ENCODE measurements at places on chromosomes 6 and 20.

DNA sequence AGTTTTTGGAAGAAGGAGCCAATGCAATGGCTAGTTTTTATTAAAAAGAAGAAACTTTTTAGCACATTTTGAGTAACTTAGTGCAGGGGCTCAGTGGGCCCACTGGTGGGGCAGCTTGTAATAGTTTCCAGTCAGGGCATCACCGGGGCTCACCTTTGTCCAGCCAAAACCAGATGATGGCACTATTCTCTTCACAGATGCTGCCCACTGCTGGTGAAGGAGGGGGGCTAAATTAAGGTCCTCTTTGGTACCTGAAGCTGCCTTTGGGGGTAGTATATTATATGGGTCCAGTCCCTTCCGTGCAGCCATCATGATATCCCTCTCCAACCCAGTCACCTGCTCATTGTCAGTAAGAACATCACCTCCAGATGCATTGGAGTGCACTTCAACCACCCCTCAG, 182.9 kb downstream of the PDE7B start:
- no peak for DNase-seq

- peak; percentile 63 for DNase-seq
Measured at GRCh38 chr6:45812922-45813321, 202.7 kb downstream of the CLIC5 start.

GRCh38 chr20:38673725-38674091, 50.6 kb upstream of the SLC32A1 start:
- peak; percentile 13 for DNase-seq

GRCh38 chr6:99514089-99514488, 1.1 kb downstream of the USP45 start:
- peak; percentile 33 for DNase-seq

DNA sequence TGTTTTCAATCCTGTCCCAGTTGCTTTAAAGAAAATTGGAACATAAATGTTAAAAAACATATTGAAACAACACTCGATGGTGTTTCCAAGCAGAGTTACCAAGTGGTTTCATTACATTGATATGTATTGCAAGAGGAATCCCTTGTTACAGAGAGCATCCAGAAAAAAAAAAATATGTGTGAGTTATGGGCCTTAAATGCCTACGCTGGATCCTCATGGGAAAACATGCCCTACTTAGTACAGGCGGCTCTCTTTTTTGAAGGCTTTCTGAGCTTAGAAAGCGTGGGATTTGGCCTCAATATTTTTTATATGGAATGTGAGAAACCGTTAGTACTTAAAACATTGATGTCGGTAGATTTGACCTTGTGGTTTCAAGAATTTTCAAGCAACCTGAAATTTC, 26.1 kb downstream of the BTBD3 start:
- DNase-seq: no peak

DNA sequence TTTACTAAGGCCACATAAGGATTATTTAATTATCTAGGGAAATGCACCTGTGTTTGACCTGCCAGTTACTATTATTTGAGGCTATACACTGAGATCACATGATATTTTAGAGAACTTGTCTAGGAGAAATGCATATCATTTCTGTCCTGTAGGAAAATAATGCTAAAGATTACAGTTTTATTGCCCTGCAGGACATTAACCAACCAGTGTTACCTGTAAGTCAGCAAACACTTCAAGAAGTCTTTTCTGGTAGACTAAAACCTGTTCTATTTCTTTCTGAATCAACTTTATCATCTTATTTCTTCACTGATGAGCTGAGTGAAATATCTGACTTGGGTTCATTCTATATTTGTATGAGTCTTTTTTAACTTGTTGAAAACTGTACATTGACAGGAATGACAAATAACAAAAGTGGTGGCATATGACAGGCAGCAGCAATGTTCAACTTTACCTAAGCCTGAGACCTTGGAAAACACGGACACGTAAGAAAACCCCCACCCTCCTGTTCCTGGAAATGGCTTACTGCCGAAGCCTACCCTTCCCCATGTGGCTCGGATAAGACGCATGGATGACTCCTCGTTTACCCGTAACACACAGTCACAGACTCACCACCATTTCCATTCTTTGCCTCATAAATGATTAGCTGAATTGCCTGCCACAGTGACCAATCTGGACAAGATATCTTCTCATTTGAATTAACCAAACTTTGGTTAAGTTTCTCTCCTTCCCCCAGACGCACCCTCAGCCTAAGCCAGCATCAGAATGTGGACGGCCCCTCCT, 118.0 kb upstream of the CD93 start:
- DNase-seq: no peak

GRCh38 chr20:52589251-52589812, 382.8 kb upstream of the TSHZ2 start:
- DNase-seq: no peak

GRCh38 chr6:72261554-72261953, 360.3 kb upstream of the KCNQ5 start:
- DNase-seq: no peak

- no peak for DNase-seq
Measured at GRCh38 chr6:40722091-40722490, 134.9 kb upstream of the LRFN2 start.

GRCh38 chr6:4271761-4272470, 136.5 kb upstream of the ECI2 start:
- DNase-seq: no peak

DNA sequence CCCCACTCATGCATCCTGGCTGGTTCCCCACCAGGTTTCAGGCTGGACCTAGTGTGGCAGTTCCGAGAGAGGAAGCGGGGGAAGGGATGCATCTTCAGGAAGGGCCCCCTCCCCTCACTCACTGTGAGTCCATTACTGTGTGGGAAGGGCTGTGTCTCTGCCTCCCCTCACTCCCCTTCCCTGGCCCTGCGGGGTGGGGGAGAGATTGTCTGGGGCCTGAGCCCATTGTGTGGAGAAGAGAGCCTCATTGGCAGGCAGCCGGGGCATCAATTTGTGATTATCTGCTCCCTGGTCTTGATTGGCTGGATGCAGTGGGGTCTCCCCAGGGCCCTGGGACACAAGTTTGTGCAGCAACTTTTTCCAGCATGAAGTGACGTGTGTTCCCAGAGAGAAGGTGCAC, 4.1 kb upstream of the MYT1 start:
- no peak for DNase-seq

DNA sequence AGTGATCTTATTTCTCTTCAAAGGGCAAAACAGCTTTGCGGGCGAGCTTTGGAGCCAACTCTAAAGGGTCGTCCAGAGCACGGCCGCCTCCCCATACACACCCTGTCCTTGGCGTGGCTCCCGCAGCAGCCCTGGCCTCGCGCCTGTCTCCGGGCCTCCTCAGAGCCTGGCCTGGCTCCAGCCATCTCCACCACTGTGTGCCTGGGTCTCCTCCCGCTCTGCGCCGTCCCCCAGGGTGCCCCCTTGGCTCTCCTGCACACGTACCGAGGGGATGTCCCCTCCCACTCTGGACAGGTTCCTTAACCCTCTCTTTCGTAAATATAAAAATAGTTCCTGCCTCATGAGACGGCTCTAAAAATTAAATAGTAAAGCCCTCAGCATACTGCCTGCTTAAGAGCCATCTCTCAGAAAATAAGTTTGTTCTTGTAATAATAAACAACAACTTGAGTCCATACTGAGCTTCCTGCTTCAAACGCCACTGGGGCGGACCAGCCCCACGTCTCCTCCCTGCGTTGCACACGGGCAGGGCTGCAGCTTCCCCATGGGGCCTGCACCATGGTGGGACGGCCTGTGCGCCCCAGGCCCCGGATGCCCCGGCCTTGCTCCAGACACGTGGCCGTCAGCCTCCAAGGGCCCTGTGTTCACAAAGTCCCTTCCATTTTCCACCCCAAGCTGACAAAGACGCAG, 226.2 kb downstream of the TTLL2 start:
- DNase-seq: no peak

DNA sequence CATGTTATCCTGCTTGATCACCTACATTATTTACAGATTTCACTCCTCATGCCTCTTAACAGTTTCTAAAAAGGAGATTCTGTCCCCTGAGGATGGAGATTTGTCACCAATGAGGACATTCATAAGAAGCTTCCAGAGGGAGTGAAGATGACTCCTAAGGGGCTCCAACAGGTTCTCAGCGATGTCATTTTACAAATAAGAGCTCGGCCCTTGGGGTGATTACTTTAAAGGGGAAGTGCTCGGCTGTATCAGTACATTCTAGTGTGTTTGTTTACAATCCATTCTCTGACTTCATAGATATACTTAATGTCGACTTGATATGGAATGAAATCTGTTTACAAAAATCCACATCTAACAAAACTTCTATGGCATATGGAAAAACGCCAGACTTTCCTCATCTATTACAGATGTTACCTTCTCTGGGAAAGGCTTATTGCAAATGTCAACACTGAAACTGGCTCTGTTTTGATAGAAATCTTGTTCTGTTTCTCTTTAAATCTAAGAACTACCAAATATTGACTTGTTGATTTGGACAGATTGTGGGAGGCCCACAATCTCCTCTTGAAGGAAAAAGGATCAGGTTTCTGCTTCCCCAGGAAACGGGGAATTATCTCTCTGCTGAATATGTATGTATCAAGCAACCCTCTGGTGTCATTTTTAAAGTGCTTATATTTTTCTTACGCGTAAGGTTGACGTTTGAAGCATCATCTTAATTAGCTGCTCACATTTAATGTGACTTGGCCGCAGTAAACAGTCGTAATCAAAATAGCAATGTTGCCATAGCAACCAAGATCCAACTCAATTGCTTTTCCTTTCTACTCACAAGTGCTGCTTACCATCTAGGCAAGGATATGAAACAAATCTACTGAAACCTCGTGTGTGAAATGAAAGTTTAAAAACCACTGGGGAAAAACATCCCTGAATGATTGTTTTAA, 95.7 kb downstream of the SHLD1 start:
- DNase-seq: peak; percentile 83

DNA sequence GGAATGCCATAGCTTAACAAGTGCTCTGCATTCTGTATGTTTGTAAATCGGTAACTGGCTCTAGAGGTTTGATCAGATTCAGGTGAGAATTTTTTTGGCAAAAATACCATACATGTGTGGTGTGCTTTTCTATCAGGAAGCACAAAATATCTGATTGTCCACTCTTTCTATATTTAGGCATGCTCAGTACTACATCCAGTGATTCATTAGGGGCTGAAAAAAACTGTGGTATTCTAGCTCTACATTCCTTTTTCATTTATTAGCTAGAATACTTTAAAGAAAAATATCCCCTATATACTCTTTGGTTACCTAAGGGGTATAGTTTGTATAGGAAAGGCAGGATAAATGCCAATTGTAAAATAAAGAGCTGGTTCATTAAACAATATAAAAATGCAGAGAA, 10.6 kb upstream of the ELOVL2 start:
- no peak for DNase-seq

DNA sequence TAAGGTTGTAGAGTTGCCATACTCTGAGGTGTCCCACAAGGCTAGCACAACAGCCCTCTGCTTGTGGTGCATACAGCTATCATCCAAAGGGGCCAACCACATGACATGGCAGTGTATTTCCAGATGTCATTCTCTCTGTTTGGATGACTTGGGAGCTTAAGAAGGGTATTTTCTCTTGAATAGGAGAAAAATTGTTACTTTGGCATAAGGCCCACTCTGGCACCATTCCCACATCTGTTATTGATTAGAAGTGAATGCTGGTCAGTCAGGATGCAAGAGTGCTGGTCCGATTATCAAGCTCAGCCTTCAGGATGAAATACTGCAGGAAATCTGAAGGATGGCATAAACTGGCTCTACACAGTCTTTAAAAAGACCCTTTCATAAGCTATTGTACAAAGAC, 83.6 kb upstream of the C20orf144 start:
- DNase-seq: peak; percentile 47

DNA sequence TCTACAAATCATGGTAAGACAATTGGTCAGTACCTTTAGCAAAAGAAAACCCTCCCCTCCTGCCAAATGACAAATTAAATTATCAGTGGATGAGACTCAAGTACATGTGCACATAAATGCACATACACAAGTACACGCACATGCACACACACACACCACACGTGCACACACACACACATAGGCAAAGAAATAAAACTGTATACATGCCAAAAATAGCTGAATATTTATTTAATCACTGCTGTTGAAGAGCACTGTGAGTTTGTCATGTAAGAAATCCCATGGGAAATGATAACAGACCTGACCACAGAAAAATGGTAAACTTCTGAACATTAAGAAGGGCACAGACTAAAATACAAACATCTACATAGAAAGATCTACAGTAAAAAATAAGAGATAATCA, 46.6 kb upstream of the TNFAIP3 start:
- peak; percentile 65 for DNase-seq

- DNase-seq: no peak
Measured at GRCh38 chr6:583635-584034, 73.3 kb downstream of the HUS1B start.

- DNase-seq: no peak
Measured at GRCh38 chr6:13272131-13273046, 55.9 kb downstream of the TBC1D7 start.

DNA sequence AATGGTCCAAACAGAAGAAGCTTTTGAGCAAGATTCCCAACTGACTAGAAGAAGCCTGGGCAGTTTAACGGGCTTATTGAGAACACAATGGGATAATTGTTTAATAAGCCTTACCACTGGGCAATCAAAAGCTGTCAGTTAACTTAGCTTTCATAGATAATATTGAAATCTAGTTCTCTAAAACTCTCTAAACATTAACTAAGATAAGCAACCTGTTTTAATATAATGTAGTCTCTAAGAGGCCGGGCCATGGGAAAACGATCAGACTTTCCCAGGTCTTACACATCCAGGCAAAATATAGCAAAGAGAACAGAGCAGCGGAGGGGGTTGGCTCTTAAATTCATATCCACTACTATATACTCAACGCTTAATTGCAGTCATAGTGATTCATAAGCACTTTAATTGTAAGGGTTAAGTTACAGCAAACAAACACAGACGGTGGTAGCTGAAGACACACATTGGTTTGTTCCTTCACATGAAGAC, 128.0 kb upstream of the FAM83B start:
- DNase-seq: no peak
